ENCODE measurements at places on chromosomes 16 and 17.
A peak's percentile ranks its signal among the peaks of the same experiment; 100 is the strongest.

GRCh38 chr17:35889818-35890773 is 9.9 kb upstream of the CCL5 start:
- no peak for DNase-seq

- no peak for DNase-seq
These were observed 451.2 kb upstream of the PSMD7 start for GRCh38 chr16:73845238-73846006.

- no peak for DNase-seq
These were observed 284.8 kb upstream of the CCL2 start for GRCh38 chr17:33970279-33970678.

GRCh38 chr16:12573300-12573699 is 230.4 kb downstream of the CPPED1 start:
- no peak for DNase-seq

DNA sequence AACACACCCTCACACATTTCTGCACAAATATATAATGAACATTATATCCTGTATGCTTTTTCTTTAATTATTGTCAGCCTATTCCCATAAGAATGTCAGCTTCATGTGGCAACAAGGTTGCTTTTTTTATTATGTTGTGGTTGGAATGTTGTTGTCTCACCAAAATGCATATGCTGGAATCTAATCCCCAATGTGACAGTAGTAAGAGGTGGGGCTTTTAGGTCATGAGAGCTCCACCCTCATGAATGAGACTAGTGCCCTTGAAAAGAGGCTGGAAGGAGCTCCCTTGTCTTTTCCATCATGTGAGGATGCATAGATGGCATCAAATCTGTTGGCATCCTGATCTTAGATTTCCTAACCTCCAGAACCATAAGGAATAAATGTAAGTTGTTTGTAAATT is 131.3 kb upstream of the IRX6 start:
- DNase-seq: no peak

GRCh38 chr16:4570086-4570485 is 13.9 kb downstream of the C16orf96 start:
- DNase-seq: no peak

GRCh38 chr16:74607962-74608356 is 1.0 kb upstream of the GLG1 start:
- DNase-seq: no peak

GRCh38 chr16:1923299-1924034 is 5.3 kb upstream of the HS3ST6 start:
- no peak for DNase-seq

- no peak for DNase-seq
These were observed 5.9 kb upstream of the ADCY7 start for GRCh38 chr16:50260206-50261159.

GRCh38 chr17:11807606-11808005 is 189.7 kb downstream of the ZNF18 start:
- DNase-seq: no peak

DNA sequence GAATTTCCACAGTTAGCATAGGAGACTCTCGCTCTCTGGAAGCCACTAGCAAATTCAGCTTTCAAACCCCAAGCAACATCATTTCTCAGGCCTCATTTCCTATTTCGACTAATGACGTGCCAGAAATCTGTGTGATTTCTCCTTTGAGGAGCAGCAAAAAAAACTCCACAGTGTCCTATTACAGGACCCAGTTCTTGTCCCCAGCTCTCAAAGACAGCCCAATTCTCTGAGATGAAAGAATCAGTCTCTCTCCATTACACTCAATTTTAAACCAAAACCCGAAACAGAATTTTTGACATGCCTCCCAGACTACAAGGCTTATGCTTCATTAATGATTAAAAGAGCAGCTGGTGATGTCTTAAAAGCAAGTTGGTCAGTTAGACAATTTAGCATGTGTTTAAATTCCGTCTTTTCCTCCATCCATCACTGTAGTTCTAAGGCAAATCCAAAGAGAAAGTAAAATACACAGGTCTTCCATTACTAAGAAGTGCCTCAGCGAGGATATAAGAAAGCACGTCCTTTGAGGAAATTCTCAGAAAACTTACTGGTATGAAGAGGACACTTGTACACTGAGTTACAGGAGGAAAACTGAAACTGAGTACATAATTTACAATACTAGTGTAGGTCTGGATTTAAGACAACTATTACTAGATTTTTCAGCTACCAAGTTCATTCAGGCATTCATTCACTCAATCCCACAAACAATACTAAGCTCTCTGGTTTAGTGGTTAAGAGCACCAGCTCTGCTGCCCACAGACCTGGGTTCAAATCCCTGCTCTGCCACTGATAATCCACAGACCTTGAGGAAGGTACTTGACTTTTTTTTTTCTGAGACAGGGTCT is 12.5 kb downstream of the TOM1L2 start:
- peak; percentile 21 for DNase-seq

- DNase-seq: peak; percentile 19
These were observed 84.9 kb downstream of the HS3ST2 start for GRCh38 chr16:22898874-22899348.

GRCh38 chr16:50371936-50372595 is 3.3 kb upstream of the BRD7 start:
- DNase-seq: no peak

DNA sequence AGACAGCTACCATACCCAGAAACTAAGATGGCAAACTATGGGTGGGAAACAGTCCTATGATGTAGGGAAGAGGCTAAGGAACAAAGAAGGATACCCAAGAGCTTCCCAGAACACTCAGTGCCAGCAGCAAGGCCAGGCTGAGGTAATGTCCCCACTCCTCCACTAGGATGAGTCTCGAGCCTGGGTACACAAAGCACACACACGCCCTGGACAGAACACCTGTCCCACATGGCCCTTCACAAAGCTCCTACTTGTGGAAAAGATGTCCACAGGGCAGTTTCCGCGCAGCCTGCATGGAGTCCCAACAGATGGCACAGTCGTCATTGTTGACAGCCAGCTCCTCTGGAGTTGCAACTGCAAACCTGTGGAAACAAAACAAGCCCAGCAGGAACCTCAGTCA is 23.9 kb downstream of the AMFR start:
- no peak for DNase-seq

GRCh38 chr16:48812856-48813255 is 202.9 kb upstream of the N4BP1 start:
- no peak for DNase-seq

DNA sequence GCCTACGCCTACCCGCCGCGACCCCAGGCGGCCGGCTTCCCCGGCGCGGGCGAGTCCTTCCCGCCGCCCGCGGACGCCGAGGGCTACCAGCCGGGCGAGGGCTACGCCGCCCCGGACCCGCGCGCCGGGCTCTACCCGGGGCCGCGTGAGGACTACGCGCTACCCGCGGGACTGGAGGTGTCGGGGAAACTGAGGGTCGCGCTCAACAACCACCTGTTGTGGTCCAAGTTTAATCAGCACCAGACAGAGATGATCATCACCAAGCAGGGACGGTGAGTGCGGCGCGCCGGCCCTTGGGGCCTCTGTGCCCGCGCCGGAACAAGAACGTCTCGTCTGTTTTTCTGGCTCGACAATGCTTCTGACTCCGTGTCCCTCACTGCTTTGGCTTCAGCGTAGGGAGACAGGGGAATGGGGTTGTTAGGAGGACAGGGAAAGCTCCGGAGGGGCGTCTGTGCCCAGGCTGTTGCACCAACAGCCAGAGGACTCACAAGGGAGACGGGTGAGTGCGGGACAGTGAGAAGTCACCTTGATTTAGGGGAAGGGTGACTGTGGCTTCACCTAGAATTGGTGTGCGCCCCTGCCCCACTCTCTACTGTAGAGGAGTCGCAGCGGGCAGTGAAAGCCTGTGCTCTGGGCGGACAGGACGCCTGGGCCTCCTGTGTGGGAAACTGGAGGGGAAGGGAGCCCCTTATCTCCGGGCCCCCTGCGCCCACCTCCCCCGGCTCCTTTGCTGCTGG is 806 bp downstream of the TBX21 start:
- DNase-seq: no peak

DNA sequence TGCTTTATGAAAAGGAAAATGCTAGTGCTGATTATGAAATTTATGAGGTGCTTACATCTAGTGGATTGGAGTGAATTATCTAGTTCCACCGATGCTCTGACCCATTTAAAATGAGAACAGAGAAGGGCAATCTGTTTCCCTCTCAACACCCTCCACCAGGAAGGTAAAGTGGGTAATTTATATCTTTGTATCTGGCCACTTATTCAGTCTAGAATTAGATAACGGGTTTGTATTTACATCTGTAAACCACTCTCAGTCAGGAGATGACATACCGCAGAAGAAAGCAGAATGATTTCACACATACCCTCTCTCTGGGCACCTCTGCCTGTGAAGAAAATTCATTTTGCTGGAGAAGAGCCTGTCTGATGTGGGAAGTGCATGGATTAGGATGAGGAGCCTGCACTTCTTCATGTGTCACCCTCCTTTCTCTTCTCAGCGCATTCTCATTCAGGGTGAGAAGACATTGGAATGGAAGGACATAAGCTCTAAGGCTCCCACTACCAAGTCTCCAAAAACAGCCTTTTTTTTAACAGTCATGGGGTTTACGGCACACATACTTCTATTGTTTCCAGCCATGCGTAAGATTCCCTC is 646.7 kb upstream of the SALL1 start:
- no peak for DNase-seq

GRCh38 chr16:4376126-4376892 is 4.7 kb downstream of the VASN start:
- no peak for DNase-seq

GRCh38 chr17:8141741-8142140 is 10.5 kb downstream of the PER1 start:
- DNase-seq: no peak

Measured in CD4-positive, alpha-beta T cell treated with Interleukin-6 at 100 ng/mL for 8 hours (primary cell).